ENCODE measurements at places on chromosomes 6 and 20.

GRCh38 chr6:107576852-107577251 is 86.9 kb downstream of the SOBP start:
- DNase-seq: no peak

DNA sequence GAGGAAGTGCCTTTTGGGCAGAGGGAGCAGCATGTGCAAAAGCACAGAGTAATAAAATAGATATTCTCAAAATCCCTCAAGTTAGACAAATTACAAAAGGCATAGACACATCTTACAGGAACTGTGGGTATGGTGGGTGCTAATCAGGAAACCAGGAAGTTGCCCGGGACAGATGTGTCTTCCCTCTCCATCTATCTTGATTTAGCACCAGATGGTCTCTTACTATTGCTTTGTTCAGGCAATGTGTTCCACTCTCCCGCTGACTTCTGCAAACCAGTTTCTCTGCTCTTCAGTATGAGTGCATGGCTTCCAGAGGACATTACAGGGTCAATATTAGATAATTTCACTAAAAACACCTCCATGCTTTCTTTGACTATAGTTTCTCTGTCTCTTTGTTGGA is 13.2 kb downstream of the CITED2 start:
- DNase-seq: no peak

- DNase-seq: no peak
These were observed 480 bp upstream of the NT5E start for GRCh38 chr6:85449388-85449817.

DNA sequence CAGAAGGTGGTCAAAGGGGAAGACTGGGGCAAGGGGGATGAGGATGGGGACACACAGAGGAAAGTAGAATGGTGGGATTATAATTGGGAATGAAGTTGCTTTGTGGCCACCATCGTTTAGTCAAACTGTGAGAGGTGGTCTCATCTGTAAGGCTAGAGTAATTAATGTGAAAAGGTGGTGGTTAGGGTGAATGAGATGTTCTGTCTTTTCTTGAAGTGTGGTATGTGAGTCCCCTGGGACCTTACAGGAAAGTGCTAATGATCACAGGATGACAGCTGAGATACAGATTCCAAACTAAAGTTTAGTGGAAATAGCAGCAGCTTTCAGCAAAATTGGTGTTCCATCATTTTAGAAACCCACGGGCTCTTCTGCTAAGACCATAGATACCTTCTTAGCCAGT is 10.7 kb downstream of the ZFAND3 start:
- no peak for DNase-seq

GRCh38 chr6:154080461-154081189 is 41.6 kb downstream of the OPRM1 start:
- DNase-seq: no peak

GRCh38 chr6:163432300-163432699 is 17.8 kb downstream of the QKI start:
- DNase-seq: no peak

DNA sequence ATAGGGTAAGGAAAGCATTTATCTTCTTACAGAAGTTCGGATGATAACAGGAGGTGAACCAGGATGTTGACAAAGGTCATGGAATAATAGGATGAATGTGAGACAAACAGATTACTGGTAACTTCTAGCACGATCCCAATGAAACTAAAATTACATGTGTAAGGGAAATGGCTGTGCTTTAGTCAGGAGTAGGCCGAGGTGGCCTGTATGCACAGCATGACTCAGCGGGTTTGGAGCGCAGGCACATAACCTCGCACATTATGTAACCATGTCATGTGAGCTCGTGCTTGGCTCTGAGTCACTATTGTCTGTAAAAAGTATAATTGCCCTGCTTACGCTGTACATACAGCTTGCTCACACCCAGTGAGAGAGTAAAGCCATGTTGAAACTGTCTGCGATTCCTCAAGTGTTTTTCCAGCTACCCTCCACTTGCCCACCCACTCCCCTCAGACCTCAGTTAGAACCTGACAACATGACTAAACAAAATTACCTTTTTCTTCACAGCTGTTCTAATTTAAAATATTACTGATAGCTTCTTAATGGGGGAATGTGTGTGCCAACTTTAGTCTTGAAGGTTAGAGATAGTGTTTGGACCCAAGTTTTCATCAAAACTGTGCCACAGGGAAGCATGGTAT is 8.2 kb downstream of the CYB5R4 start:
- no peak for DNase-seq

- no peak for DNase-seq
These were observed 96.9 kb downstream of the SCML4 start for GRCh38 chr6:107727096-107727757.

GRCh38 chr6:118715376-118715775 is 64.0 kb upstream of the CEP85L start:
- DNase-seq: no peak

DNA sequence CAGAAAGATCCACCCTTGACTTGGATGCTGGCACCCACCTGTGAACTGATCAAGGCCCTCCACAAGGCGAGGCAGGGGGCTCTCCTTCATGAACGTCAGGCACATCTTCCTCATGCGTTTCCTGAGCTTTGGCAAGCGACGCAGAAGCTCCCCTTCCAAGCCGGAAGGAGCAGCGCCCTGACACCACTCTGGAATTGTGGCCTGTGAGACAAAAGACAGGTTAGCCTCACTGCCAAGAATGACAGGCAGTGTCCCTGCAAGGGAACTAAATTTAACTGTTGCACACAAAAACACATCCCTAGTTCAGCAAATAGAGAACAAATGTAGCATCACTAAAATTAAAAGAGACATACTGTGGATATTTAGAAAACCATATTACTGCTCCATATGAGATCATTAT is 42.0 kb upstream of the LYRM2 start:
- no peak for DNase-seq

GRCh38 chr6:52213127-52213526 is 27.0 kb downstream of the IL17A start:
- no peak for DNase-seq

DNA sequence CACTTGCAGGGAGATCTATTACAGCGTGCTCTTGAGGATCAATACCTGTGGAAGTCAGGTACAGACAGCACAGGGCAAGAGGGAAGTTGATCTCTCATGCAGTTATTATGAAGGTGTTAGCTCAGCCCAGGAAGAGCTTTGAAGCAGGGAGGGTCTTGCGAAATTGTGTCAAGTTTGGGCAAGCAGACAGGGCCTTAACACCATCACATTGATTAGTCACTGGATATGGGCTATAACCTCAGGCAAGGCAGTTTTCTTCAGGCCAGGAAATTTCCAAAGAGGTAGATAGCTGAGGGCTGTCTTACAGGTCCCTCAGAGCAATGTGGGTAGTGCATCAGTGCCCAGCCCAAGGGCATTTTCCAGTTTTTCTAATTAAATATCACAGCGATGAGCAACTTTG is 643.8 kb downstream of the DHX35 start:
- DNase-seq: no peak

GRCh38 chr6:81609736-81610135 is 142.7 kb downstream of the TENT5A start:
- no peak for DNase-seq

DNA sequence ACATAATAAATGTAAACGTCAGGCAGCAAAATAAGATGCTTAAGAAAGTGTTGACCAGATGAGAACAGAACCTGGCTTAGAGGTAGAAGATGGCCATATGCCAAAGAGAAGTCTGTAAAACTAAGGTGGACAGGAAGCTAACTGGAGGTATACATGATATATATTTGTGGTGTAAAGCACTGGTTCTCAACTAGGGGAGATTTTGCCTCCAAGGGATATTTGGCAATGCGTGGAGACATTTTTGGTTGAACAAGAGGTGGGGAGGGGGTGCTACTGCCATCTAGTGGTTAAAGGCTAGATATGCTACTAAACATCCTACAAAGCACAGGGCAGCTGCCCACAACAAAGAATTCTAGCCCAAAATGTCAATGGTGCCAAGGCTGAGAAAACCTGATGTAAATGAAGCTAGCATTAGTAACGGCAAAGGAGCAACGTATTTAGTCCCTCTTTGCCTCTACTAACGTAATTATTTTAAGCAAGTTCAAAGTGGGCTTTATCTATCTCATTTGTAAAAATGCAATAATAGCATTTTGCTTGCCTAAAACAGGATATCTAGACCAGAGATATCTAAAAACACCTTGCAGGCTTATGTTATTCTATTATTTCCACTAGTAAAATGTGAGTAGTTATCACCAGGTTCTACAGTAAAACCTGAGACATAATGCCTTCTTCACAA is 182.6 kb downstream of the RNGTT start:
- peak; percentile 72 for DNase-seq

DNA sequence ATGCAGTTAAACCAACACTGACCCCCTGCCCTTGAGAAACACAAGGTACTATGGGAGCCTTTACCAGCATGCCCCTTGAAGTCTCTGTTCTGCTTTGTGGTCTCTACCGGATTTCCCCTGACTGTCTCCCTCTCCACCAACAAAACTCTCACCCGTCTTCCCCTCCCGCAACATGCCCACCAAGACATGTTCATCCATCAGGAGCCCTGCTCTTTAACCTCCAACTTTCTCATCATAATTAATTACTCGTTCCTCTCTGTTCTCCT is 1.1 kb downstream of the ZNF165 start:
- DNase-seq: no peak

GRCh38 chr6:92777146-92777740 is 642.1 kb downstream of the EPHA7 start:
- DNase-seq: peak; percentile 41

DNA sequence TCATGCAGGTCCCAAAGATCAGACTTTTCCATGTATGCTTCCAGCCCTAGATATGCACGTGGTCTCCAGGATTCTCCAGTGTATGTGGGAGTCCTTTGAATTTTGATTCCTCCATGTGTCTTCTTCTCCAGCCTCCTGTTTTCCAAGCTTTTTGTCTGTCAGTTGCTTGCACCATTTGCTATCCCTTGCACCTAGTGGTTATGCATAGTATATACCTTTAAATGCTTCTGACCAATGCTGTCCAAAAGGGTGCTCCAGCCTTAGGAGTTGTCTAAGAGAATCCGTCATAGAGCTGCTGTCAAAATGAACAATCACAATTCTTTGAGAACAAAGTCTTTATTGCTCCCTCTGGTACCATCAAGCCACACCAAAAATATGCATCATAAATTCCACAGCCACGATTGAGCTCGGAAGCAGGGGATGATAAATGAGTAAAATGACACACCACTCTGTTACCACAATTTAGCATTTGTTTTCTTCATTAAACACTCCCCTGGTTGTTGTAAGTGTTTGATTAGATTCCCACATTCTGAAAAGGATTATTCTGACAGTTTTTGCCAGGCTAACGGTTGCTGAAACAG is 706.2 kb upstream of the GJE1 start:
- DNase-seq: no peak

DNA sequence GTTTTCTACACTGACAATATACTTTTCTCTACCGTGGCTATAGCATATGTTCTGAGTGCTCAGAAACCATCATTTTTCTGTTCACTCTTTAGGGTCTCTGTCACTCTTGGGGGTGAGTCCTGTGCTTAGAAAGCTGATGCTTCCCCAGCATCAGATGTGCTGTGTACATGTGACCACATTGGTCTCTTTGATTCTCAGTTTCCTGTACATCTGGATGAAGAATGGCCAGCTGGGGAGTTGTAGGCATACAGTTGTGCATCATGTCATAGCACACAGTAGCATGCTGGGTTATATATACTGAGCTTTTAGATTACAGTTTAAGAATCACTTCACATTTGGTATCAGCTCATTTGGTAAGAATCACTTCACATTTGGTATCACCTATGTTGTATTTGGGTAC is 238.6 kb upstream of the PREP start:
- DNase-seq: no peak

DNA sequence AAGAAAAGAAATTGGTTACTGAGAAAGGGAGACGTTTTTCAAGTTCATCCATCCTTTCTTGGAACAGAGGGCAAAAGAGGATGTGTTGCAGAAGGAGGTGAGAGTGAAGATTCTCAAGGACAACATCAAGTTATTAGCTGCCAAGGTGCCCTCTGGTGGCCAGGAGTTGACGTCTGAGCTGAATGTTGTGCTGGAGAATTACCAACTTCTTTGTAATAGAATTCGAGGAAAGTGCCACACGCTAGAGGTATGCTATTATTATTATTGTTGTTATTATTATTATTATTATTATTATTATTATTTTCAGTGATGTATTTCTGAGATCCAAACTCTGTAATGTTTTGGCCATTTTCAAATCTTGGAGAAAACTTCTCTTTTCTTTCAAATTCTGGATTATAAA is 197.0 kb downstream of the UTRN start:
- peak; percentile 77 for DNase-seq

- DNase-seq: no peak
These were observed 827.5 kb upstream of the CITED2 start for GRCh38 chr6:140201787-140202458.

DNA sequence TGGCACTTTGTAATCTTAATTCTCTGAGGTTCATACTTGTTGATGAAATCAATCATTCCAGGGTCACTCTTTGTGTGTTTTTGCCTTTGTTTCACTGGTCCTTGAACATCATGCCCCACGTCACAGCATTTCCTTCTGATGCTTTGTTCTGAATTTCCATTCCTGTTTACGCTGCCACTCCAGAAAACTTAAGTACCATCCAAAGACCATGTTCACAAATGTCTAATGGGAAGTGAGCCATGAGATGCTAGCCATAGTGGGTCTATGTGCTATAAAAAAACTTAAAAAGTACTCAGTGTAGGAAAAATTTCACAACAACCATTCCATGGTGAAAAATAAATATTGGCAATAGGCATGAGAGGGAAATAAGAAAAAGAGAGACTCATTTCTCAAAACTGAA is 232.0 kb downstream of the IBTK start:
- no peak for DNase-seq

GRCh38 chr20:8344106-8344505 is 212.0 kb downstream of the PLCB1 start:
- DNase-seq: no peak

DNA sequence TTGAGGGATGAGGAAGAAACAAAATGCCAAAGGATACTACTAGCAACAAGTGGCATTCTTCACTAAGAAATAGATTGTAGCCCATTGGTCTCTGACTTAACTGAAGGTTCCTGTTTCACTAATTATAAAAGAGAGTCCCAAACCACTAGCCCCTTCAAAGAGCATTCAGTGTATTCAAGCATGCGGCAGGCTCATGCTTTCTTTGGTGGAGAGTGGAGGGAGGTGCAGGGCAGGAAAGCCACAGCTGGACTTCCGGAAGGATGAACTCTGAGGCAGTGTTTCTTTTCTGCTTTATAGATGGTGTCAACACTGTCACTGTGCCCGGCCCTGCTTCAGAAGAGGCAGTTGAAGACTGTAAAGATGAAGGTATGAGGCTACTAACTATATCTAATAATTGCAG is 636.1 kb downstream of the KIF16B start:
- no peak for DNase-seq

DNA sequence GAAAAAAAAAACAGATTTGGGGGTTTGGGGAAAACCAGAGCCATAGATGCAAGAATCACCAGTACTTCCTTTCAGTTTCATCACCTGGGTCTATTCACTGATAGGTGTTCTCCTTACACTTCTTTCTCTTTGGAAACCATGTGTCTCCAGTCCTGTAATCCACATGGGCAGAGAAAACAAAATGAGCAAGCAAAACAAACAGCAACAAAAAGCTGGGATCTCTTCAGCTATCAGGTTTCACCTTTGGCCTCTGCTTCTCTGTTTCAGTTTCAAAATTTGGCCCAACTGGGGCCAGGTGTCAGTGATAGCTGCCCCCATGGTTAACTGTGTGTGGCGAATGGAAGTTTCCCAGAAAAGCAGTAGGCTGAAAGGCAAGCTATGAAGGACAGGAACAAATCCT is 220.0 kb upstream of the THBS2 start:
- no peak for DNase-seq
